Activated CD4-positive, alpha-beta T cell treated with anti-CD3 and anti-CD28 coated beads, Interleukin-2, amount 50 U/mL, for 4 hours (primary cell): ENCODE measurements at places on chromosomes 5 and 9.

DNA sequence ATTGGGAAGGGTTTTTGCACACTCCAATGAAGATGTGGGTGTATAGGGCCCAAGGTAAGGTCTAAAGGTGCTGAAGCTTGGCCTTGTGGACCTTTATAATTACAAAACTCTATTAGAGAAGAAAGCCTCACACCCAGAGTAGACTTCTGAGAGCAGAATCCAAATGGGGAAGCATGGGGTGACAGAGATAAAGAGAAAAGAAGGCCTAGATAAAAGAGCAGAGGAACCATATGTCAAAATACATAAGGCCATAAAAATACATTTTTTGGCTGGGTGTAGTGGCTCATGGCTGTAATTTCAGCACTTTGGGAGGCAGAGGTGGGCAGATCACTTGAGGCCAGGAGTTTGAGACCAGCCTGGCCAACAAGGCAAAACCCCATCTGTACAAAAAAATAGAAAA lies 27.4 kb upstream of the TCERG1 start:
- DNase-seq: no peak

GRCh38 chr5:172180936-172181335 lies 7.1 kb downstream of the STK10 start:
- no peak for DNase-seq

GRCh38 chr5:77935506-77936364 lies 159.6 kb upstream of the TBCA start:
- no peak for DNase-seq

- no peak for DNase-seq
Observed at GRCh38 chr9:72037571-72037970, 22.8 kb downstream of the C9orf57 start.

DNA sequence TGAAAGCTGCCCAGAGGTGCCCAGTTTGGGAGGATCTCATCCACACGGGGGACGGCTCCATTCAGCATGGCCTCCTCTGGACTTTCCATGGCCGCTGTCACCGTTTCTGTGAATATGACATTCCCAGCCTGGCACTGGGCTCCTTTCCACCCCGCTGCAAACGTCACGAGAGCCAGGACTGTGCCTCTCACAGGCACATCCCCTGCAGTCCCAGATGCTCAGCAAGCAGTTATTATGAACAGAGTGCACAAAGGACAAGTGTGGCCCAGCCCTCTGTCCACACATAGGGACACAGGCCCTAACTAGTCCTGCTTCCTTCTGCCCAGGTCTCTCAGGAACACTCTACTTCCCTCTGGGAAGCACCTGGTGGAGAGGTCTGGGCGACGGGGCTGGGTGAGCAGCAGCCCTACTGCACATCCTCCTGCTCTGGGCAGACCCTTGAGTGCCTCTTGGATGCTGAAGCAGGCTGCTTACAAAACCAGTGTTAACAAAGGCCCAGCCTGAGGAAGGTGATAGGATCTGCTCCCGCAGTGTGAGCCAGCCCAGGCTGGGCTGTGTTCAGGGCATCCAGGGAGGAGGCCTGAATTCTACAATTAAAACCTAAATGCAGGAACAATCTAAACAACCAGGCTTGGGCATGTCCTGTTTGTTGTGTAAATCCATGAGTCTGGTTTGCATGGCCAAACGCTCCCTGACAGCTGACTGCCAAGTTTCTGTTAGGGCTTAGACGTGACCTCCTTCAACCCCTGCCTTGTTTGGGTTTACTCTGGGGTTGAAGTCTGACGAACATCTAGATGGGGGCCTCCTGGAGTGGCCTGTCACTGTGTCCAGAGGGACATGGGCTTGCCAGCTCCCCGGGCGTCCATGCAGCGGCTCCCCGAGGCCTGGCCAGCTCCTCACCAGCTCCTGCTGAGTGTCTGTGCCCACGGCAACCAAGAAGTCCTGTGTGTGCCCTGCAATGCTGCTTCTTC lies 269.8 kb downstream of the GADD45G start:
- no peak for DNase-seq

DNA sequence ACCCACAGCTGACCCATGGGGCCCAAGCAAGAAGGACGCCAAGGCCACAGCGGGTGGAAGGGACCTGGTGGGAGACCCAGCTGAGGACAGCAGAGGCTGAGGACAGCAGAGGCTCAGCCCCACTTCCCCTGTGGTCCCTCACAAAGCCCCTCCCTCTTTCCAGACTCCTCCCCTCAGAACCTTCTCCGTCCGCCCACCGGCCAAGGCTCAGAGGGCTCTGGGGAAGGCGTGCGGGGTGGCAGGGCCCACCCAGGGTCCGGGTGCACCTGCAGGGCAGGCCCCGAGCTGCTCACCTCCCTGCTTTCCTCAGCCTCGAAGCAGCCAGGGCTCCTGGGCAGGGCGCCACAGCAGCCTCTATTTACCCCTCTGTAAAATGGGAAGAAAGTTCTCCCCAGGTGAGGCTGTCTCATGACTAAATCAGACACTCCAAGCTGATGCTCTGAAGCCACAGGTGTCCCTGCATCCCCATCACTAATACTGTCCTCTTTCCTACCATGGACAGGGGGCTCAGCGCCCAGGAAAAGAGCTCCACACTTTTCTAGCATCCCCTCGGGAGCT lies 137.9 kb upstream of the PPP1R26 start:
- DNase-seq: no peak

- DNase-seq: no peak
Observed at GRCh38 chr5:553874-554273, 29.6 kb upstream of the SLC9A3 start.

DNA sequence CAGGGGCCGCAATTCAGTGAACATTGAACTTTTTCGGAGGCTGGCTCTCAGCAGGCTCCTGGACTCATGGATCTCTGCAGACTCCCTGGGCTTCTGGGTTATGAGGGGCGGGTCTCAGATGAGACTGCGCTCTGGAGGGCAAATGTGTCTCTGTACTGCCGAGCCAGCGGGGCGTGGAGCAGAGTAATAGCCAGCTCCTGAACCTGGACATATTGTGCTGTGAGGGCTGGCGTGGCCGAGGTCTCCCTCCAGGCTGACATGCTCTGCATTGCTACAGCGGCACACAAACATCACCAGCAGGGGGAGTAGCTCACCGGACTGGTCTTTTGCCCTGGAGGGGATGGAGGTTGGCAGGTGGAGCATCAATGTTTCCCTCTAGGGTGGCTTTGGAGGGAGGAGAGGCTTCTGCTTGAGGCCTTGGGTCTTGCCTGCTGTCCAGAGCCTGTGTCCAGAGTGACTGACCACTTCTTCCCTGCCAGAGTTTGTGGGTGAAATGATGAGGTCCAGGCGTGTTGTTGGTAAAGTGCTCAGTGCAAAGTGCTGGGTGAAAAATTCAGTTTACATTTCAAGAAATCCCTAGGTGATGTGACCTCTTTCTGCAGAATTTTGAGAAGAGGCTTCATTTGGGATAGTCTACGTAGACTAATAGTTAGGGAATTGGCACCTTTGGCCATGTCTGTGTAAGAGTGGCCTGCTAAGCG lies 10.9 kb upstream of the GADD45G start:
- peak; percentile 57 for DNase-seq

GRCh38 chr9:134224127-134224526 lies 59.8 kb upstream of the RNU6ATAC start:
- no peak for DNase-seq

DNA sequence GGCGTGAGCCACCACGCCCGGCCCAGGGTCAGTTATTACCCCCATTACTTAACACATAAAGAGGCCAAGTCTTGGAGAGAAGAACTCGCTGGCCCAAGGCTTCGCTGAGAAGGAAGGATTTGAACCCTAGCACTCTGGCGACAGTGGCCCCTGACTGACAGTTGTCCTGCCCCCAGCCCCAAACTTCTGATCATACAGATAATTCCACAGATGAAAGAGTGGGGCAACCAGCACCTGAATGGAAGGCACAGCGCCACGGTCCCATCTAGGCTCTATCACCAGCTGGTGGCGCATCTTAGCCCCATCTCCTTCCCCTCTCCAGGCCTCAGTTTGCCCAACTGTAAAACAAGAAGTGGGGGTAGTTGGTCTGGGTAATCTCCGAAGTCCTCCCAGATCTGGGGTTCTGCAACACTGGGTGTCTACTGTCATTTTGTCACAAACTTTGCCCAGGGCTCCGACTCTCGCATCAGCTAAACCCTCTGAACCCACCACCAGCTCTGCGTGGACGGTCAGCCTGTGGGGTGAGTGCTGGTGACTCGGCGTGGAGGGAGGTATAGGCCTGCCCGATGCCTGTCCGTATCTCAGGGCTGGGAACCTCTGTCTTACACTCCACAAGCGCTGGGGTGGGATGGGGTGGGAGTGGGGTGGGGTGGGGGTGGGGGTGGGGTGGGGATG lies 209.3 kb downstream of the C9orf50 start:
- DNase-seq: no peak

DNA sequence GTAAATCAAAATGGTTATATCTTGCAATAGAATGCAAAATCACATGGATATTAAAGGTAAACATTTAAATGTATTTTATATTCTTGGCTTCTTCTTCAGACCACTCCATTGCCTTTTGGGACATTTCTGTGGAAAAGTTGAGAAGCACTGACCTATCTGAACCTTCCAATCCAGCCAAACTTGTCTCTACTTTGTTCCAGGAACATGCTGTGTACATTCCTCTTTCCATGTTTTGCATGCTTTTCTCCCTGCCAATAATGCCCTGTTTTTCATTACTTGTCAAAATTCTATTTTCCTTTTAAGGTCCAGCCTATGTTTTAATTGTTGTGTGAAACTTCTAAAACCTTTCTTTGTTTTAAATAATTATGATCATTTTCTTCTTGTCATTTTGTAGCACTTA lies 28.3 kb downstream of the JAK2 start:
- no peak for DNase-seq

- DNase-seq: no peak
Observed at GRCh38 chr5:39228596-39228995, 9.2 kb upstream of the FYB1 start.

DNA sequence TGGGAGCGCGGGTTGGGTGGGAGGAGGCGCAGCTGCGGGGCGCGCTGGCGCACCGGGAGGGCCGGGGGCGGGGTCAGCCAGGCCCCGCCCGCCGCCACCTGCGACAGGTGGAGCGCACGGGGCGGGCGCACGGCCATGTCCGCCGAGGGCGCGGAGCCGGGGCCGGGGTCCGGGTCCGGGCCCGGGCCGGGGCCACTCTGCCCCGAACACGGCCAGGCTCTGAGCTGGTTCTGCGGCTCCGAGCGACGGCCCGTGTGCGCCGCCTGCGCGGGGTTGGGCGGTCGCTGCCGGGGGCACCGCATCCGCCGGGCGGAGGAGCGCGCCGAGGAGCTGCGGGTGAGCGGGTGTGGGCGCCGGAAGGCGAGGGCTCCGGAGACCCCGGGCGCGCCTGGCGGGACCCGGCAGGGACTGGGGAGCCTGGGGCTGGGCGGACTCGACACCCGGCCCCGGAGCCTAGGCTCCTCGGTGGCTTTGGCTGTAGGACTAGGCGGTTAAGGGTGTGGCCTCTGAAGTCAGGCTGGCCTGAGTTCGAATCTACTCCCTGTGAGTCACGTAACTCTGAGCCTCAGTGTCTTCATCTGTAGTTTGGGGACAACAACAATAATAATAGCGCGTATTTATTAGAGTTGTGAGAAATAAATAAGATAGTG lies at the start of gene BSPRY:
TSS of gene BSPRY (plus strand) at position 97 of the 650 bp plus-strand sequence. CDS start at position 136, 39 bp downstream.
- DNase-seq: no peak

GRCh38 chr5:179901915-179902762 lies 5.6 kb downstream of the TBC1D9B start:
- no peak for DNase-seq

DNA sequence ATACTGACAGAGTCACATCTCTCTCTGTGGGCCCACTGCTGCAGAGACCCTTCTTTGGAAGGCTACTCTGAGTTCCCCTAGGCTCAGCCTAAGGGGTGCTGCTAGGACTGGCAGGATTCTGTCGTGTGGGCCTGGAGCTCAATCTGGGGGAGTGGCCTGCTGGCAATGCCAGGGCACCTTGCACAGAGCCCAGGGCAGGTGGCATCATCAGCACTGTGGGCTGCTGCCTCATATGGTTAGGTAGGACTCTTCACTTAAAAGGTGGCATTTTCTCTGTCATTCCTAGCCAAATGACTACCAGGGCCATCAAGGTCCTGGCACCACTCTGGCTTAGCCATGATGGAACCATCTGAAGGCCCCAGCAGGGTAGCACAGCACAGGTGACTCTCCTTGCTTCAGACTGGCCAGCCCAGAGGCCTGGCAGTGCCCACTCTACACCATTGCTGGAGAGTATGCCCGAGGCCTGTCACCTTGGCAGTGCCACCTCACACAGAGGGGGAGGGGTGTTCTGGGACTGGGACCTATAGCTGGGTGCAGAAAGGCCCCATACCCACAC lies 21.9 kb downstream of the PITX1 start:
- no peak for DNase-seq

DNA sequence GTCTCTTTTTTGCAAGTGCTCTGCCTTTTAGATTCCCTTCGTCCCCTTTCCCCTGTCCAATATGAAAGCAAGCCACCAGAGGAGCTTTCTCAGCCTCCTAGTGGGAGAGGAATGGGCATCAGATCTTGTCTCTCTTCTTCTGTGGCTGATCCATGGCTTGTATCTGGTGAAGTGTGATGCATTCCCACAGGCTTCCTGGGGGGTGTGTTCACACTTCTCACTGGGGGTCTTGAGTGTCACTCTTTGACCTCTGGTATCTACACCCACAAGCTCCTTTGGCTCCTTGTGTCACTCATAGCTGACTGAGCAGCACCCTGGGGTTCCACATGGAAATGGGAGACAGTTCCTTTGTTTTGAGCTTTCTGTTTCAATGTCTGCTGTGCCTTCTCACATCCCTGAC lies 411.5 kb downstream of the GADD45G start:
- DNase-seq: no peak

DNA sequence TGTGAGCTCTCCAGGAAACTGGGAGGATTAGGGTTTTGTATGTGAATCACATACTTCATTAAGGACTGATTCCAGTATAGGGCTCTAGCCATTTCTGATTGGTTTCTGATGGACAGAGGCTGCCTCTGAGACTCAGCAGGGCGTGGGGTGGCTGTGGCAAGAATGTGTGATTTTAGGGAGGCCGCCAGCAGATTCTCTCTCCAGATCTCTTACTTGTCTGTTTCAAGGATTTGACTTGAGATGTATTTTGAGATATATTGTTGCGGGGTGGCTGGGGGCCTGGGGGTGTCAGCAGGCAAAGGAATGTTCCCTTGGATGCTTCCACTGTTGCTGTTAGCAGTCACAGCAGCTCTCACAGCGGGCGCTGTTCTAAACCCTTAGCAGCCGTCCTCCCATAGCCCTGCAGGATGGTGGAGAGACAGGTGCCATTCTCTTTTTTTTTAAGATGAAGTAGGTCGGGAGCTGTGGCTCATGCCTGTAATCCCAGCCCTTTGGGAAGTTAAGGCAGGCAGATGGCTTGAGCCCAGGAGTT lies 8.0 kb upstream of the HNRNPAB start:
- no peak for DNase-seq

DNA sequence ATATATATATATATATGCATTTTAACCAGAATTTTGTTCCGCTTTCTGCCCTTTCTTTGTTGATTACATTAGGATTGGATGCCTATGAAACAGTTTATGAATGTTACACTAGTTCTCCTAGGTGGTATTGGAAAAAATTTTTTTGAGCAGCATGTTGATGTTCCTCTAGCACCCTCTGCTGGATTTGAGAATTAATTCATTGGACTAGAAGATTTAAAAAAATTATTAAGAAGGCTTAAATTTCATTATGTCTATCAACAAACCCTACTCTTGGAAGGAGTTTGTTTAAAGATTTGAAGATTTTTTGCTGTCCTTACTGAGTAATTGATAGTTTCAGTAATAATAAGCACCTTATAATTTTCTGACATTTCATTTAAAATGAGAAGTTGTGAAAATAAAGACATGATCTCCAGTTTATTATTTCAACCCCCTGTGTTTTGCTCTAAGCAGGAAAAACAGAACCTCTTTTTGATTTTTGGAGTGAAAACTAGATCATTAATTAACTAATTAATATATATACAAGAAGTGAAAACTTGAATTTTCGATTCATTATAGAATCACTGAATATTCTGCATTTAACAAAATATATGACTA lies 89.6 kb downstream of the CCDC171 start:
- no peak for DNase-seq
